Renal cortical epithelial cell (primary cell): ENCODE measurements at places on chromosomes 2 and 18. TPM values are rescaled to one million over a fixed set of nuclear protein-coding genes. Genes with fewer than 3 reads are reported as not detected.

DNA sequence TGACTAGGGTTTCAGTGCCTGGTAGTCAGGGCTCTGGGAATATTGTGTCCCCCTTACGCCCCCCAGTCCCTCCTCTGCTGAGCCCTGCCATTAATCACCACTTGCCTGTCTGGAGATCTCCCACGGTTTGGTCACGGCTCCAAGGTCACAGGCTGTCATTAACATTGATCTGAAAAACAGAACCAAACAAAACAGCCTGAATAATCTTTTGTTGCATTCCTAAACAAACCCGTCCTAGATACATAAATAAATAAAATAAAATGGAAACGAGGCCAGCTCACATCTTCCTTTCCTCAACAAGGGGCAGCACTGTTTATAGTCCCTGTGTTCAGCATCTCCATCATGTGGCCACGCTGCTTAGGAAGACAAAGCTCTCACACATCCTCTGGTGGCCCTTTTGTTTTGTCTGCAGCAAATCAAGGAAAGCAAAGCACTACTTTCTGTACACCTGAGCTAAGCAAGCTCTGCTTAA, 282.8 kb downstream of the AGPS start:
- DNase-seq, result no peak

GRCh38 chr18:63155169-63155852, 164.3 kb downstream of the BCL2 start:
- peak; percentile 54 for DNase-seq

MROH2A gene
- 0.15 TPM in 1 of 2 replicates, not detected in the other for total RNA-seq

DNA sequence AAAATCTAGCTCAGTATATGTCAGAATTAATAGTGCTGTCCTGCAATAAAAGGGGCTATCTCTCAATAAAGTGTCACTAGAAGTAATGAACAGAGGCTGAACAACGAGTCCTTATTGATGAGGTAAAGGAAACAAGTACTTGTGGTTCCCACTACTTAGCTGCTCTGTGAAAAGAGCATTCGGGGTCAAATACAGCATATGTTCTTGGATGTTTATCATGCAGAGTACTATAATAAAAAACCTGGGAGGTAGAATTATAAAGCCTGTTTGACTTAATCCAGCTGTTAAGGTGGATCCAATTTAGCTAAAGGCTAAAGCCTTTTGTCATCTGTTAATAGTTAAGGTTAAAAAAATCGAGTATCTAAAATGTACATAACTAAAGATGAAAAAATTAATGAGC, 32.4 kb downstream of the SLC35F5 start:
- no peak for DNase-seq

DNA sequence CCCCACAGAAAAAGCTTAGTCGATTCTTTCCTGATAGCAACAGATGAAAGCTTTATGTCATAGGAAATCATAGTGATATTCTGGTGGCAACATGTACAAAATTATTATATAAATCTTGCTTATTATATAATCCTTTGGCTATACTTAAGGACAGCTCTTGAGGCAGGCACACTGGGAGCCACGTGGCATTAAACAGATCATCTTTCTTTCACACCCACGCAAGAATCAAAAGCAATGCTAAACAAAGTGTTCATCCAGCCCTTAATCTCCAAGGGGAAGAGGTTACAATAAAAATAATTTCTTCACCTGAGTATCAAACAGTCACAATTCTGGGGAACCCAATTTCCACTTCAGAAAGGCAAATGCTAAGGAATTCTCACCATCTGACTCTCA, 57.8 kb downstream of the CYB5A start:
- DNase-seq, result no peak

DNA sequence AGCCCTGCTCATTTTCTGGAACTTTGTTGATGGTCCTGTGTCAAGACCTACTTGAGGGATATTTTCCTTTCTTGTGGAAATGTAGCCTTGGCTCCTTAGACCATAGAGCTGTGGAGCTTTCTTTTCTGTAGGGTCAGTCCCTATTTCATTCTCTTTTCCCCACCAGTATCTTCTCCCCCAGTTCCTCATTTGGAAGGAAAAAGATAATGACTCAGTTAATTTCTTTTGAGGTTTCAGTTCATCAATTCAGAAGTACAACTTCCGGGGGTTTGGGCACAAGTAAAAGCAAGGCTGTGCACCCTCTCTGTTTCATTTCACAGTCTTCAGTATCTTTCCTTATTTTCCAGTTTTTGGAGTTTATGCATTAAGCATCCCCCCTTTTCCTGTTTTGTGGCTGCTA, 70.7 kb downstream of the CDC42EP3 start:
- DNase-seq, result no peak

DNA sequence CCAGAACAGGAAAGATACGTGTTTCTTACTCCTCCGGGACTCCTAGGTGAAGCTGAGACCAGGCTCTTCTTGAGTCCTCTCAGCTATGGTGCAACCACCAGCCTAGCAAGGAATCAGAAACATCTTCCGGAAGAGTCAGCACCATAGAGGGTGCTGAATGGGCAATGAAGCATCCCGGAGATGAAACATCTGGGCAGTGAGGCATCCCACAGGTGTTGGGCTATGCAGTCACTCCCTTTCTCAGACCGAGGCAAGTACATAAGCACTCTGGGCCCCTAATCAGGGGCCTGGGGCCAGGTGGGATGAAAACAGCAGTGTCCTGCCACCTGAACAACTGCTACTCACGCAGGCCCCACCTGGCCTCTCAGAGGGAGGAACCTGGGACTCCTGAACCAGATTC, 1.4 kb upstream of the CAPN10 start:
- no peak for DNase-seq

DSG3 gene
- total RNA-seq, result 0.05 and 0.35 TPM in 2 replicates

UBE2E3 gene
- total RNA-seq, result 75.2 and 102 TPM in 2 replicates

- DNase-seq, result no peak
These were observed 10.8 kb downstream of the DLGAP1 start for GRCh38 chr18:4444306-4444705.

GRCh38 chr2:86807468-86808275, 17.0 kb upstream of the CD8A start:
- peak; percentile 32 for DNase-seq
